ENCODE measurements at places on chromosomes 6 and 20.

DNA sequence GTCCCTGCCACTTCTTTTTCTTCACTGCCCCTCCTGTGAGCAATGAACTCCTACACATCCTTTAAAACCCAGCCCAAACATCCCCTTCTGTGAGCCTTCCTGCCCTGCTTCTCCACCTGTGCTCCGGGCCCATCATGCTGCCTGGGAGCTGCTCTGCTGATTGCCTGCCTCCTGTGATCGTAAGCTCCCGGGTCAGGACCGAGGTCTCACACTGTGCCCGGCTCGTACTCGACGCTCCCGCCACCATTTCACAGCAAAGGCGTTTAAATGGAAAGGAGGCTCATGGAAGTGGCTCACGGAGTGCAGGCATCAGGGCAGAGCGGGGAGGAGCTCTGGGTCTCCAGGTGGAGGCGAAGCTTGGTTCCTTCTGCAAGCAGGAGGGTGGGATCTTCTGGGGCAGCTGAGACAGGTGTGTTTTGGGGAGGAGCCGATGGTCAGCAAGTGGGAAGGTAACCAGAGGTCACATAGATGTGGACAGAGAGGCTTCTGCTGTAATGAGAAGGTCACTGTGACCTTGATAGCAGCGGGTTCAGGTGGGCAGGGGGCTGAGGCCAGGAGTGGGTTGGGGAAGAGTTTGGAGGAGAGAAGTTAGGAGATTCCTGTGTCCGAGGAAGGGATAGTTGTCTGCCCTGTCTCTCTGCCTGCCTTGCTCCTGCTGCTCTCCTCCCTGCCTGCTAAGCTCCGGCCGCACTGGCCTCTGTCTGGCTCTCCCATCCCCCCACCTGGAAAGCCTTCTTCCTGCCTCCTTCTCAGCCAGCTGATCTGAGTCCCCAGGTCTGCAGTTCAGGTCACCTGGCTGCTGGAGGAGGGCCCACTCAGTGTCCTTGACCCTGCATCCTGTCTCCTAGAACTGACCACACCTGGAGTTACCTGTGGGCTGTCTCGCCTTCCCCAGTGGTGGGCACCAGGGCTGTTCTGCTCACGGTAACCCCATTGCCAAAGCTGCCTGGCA lies 52.7 kb upstream of the FRMD1 start:
- no peak for DNase-seq

- DNase-seq: peak; percentile 67
Observed at GRCh38 chr20:39049684-39050554, 87.8 kb downstream of the DHX35 start.

GRCh38 chr6:45351076-45351475 lies 22.9 kb downstream of the RUNX2 start:
- no peak for DNase-seq

DNA sequence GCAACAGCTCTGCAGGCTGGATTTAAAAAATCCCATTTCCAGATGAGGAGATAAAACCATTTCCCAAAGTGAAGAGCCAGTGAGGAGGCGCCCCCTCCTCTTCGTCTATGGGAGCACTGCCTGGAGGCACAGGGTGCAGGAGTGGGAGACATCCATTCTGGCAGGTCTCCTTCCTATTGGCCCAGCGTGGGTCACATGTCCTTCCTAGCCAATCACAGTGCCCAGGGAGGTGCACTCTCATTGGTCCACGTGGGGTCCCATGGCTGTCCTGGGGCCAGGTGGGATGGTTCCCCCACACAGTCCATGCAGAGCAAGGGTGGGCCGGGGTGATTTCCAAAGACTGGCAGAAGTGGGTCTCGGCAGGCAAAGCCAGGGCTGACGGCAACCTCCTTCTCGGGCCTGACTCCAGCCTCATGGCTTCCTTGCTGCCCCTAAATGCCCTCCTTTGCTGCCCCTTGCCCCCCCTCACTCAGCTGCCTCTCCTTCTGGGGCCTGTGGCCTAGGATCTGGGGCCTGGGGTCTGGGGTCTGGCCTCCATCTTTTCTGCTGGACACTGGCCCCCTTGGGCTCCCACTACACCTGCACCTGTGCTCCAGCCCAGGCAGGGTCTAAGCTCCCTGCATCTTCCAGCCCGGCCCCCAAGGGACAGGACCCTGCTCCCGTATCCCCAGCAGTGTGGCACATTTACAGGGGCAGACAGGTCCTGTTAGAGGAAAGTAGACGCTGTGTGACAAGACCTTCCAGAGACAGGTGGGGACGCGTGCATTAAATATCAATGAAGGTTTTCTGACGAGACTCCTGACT lies 231.7 kb downstream of the TAF4 start:
- DNase-seq: no peak

GRCh38 chr20:35312318-35312717 lies 20.1 kb upstream of the FAM83C start:
- no peak for DNase-seq

DNA sequence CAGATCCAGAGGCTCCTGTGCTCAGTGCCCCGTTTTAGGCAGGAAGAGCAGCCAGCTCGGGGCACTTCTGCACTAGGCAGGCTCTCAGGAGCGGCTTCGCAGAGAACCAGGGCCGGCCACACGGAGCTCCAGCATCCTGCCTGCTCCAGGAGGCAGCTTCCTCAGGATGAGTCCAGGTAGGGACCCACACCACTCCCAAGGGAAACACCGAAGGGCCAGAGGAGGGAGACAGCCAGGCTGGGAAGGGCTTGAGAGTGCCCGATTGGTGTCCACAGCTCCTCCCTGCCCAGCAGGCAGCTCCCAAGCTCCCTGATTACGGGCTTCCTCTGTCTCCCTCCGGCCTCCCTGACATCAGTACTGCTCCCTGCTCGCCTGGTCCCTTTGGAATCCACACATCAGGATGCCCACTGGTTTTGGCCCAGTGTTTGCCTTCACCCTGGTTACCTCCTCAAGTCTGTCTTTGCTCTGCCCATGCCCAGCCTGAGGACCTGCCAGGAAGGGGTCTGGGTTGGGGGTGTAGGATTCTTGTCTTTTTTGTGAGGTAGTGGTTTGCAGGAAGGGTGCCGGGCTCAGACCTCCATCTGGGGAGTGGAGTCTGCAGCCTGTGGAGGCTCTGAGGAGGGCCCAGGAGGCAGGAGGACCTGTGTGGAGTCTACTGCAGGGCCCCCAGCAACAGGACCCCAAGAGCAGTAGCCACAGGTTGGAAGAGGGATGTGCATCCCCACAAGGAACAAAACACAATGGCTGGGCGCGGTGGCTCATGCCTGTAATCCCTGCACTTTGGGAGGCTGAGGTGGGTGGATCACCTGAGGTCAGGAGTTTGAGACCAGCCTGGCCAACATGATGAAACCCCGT lies 11.2 kb upstream of the PYGB start:
- DNase-seq: no peak

GRCh38 chr6:136069119-136069518 lies 181.0 kb downstream of the MTFR2 start:
- no peak for DNase-seq

- no peak for DNase-seq
Observed at GRCh38 chr6:151624900-151625536, 131.2 kb downstream of the CCDC170 start.

- DNase-seq: no peak
Observed at GRCh38 chr6:47414423-47415167, 63.0 kb upstream of the CD2AP start.
